Amniotic stem cell (primary cell): ENCODE measurements at places on chromosomes 2 and 18.

DNA sequence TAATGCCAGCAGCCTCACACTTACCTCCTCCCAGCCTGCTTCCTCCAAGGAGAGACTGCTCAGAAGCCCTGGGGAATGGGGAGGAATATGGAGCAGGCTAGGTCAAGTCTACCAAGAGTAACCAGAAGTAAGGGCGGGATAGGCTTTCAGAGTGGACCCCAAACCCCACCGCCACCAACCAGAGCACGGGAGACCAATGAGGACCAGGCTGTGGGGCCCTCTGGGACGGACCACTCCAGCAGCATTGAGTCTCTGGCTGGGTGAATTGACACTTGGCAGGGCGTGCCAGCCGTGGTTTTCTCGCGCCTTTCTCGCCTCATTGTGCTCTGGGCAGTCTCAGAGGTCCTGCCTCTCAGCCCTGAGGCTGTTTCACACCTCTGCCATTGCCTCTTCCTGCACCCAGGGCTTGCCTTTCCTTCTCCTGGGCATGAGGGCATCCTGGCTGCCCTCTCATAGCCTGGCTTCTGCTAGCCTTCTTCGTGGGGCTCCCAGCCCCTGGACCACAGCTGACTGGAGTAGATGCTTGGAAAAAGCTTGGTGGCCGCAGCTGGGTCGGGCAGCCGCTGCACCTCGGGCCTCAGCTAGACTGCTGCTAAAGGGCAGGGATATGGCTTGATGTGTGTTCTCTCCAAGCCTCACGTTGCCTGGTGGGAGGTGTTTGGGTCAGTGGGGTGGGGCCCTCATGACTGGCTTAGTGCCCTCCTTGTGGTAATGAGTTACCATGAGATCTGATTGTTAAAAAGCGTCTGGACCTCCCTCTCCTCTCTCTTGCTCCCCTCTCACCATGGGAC is 40.5 kb upstream of the HS6ST1 start:
- DNase-seq, result no peak

- DNase-seq, result no peak
Observed at GRCh38 chr2:122328816-122329215, 573.4 kb downstream of the TSN start.

- no peak for DNase-seq
Observed at GRCh38 chr18:3485153-3486149, 35.5 kb downstream of the TGIF1 start.

DNA sequence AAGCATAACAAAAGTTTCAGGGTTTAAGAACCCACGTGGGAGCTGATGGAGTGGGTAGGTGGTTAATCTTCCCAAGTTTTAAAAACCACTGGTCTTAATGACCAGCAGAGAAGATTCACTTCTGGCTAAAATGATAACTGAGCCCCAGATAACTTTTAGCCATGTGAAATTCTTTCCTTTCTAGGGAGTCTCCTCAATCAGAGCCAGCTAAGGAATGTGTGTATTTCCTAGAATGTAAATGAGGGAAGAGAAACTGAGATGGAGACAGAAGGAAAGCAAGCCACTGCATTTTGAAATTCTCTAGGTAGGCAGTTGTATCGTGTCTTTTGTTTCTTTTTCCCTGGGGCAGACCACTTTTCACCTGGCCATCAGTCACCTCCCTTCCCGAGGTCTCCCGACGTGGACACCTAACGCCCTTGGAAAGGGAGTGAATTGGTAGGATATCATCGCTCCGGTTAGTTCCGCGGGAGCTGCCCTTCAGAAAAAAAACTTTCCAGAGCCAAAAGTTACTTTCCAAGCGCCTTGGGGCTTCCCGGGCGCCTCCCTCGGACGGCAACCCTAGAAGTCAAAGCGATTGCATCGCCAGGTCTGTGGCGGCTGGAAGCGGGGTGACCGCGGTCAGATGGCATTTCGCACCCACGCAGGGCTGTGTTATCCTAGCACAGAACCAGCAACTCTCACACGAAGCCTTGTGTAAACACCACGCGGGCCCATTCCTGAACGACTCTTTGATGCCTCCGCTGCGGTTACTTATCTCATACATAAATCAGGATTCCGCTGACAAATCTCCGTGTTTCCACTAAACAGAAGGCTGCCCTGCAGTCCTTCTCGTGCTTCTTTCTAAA is 1.3 kb downstream of the COLEC12 start:
- peak; percentile 77 for DNase-seq

DNA sequence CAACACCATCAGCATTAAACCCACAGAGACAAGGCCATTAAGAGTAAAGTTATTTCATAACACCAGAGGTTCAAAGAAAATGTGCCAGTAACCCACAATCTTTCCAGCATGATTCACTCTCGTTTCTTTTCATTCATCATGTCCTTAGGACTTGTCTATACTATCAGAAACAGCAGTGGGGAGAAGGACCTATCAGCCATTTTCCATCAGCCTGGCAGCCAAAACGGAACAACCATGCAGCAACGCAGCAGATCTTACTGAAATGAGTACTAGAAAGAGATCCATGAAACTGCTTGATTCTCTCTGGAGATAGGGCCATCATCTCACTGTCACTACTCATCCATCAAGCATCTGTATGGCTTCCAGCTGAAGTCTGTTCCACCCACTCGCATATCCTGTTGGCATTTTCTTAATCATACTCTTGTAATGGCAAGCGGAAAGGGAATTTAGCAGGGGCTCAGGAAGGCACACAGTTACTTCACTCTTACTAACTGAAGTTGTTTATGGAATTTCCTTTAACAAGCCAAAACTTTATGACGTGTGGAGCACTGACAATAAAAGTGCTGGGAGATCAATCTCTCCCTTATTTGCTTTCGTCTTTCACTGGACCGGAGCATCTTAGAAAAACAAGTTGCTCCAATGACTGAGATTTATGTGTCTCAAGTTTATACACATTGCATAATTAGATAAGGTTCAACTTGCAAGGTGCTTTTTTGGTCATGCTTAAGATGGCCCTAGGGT is 69.7 kb downstream of the EPHA4 start:
- peak; percentile 47 for DNase-seq

DNA sequence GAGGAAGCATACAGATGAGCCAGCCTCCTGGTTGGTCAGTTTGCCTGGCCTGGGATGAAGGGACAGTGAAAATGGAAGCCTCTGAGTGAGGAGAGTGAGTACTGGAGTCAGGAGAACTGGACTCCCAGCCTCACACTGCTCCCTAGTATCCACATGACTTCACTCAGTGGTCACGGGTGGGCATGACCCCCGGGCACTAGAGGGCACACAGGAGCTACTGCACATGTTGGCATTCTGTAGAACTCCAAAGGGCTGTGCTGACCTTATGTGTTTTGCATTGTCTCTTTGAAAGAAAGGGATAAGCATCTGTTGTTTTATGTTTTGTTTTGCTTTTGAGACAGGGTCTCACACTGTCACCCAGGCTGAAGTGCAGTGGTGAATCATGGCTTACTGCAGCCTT is 23.7 kb downstream of the NCAPH start:
- no peak for DNase-seq

GRCh38 chr2:41182961-41183360 is 731.1 kb upstream of the SLC8A1 start:
- DNase-seq, result no peak

- DNase-seq, result no peak
Observed at GRCh38 chr2:25587361-25587760, 86.0 kb downstream of the DTNB start.

DNA sequence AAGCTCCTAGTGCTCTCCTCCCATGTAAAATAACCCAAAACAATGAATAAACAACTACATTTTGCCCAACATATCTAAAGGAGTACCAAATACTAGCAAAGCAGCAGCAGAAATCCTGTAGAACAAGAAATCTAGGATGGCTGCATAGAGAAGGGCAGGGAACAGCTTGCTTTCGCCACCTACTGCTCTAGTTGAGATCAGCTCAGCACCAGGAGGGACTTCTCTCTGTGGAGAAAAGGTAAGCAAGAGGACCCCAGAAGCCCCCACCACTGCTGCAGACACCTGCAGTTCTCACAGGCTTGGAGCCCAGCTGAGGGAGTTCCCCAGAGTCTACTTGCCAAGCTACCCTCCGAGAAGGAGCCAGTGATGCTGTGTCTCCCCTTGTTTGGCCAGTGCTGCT is 243.0 kb upstream of the CHST9 start:
- no peak for DNase-seq

GRCh38 chr18:73318739-73319479 is 451.1 kb upstream of the NETO1 start:
- no peak for DNase-seq

GRCh38 chr2:118850168-118850900 is 2.9 kb upstream of the EN1 start:
- DNase-seq, result no peak

DNA sequence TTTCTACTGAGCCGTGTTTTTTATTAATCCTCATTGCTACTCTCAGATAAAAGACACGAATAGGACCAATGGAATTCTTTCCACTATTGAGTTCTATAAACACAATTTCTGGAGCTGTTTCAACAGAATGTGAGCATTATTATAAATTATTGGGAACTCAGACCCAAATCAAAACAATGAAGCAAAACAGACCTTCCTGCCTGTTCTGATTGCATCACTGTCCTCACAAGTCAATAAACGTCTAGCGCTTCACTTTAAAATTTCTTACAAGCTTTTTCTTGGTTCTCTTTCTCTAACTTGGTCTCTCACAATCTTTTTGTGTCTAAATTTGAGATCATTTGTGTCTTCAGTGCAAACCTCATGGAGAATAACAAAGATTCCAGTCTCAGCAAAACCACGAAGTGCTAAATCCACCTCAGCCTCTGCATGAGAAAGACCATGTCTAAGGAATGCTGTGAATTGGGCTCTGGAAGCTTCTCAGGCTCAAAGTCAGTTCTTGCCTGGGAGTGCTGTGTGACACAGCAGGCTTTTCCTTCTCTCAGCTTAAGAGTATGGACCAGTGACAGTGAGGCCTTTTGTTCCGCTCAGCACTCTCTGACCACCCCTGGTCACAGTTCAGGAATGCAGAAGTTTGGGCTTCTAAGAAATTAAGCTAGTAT is 22.8 kb downstream of the ARHGAP28 start:
- no peak for DNase-seq

- DNase-seq, result no peak
Observed at GRCh38 chr2:108414256-108414876, 34.6 kb upstream of the GCC2 start.

DNA sequence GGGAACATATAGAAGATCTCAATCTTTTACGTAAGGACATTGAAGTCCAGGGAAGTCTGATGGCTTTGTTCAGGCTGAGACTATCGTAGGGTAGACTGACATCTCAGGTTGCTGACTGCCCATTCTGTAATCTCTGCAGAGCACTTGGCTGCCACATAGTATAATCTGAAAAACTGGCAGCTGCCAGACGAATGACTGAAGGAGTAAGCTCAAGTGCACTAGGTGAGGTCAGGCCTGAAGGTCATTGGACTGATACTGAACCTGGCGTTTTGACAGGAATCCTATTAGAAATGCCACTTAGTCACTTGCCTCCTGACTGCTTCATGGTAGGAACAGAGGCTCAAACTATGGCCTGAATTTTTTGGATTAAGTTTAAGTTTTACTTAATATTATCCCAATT is 23.5 kb downstream of the GPD2 start:
- no peak for DNase-seq

DNA sequence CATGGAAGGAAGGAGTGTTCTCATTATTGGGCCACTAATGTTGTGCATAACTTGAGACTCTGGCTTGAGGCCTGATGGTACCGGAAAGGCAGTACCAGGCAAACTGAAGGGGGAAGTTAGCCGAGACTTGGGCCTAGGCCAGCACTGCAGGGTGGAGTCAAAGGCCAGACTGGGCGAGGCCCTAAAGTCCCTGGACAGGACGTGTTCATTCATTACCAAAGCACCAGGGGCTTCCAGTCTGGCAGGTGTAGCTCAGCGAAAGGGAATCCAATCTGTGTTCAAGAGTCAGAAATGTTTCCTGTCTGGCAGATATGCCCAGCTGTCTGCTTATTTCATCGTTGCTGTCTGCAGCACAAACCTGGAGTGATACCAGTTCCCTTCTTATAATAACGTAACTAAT is 4.7 kb upstream of the ITSN2 start:
- no peak for DNase-seq

- peak; percentile 79 for DNase-seq
Observed at GRCh38 chr2:174663550-174663949, 65.9 kb upstream of the WIPF1 start.

DNA sequence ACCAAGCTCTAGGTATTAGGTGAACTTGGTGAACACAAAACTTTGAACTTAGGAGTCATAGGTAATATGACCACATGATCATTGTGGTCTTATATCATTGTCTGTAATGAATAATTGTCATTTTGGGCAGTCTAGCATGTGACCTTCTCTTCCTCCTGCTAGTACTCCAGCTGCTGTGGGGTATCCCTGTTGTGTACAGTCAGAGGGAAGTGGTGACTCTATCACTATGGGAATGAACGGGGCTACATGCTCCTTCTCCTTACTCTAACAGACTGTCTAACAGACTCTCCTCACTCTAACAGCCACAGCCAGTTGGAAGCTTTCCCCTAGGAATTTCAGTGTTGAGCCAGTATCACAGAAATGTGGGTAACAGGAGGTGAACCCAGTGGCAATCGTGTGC is 68.2 kb upstream of the NEDD4L start:
- DNase-seq, result no peak

- DNase-seq, result no peak
Observed at GRCh38 chr18:10093445-10093844, 179.6 kb downstream of the VAPA start.

GRCh38 chr18:56221195-56222065 is 417.0 kb downstream of the TXNL1 start:
- DNase-seq, result no peak

GRCh38 chr2:1869987-1870386 is 125.7 kb upstream of the PXDN start:
- no peak for DNase-seq

DNA sequence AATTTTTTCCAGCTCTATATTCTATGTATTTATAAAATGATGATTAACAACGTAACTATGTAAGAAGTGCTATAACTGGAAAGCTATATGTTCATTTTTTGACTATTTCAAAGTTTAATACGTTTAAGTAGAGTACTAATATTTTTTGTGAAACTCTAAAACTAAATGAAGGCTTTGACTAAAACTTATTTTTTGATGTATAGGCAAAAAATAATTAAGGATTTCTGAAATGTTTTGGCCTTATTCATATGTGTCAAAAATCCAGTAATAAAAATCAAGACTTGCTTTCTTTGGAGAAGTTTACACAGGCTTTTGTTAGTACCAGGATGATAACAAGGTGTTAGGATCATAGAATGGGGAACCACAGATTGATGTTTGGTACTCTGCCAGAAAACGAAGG is 58.2 kb upstream of the ZEB2 start:
- DNase-seq, result no peak

- DNase-seq, result no peak
Observed at GRCh38 chr18:8762968-8763367, 57.6 kb downstream of the MTCL1 start.

DNA sequence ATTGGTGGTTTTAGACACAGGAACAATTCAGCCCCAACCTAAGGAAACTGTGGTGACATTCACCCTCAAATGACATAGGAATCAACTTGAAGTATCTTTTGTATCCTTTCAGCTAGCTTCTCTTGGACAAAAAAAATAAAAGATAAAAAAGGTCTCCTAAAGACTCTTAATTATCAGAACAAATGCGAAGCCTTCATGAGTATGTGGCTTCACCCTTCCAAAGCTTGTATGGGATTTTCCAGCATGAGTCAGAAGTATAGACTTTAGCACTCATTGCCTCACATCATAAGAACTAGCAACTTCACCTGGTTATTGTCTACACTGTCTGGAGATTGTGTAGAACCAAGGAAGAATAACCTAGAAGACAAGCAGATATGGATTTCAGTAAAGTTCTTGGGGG is 135.4 kb downstream of the LAMA3 start:
- DNase-seq, result no peak
